DMS53 (cell line): ENCODE measurements at places on chromosomes 2 and 18.

- no peak for DNase-seq
Measured at GRCh38 chr2:6676241-6676640, 189.5 kb downstream of the CMPK2 start.

- DNase-seq = peak; percentile 86
Measured at GRCh38 chr2:170218456-170218855, 40.5 kb downstream of the MYO3B start.

GRCh38 chr2:184611361-184612085 is 13.2 kb downstream of the ZNF804A start:
- DNase-seq = peak; percentile 80

DNA sequence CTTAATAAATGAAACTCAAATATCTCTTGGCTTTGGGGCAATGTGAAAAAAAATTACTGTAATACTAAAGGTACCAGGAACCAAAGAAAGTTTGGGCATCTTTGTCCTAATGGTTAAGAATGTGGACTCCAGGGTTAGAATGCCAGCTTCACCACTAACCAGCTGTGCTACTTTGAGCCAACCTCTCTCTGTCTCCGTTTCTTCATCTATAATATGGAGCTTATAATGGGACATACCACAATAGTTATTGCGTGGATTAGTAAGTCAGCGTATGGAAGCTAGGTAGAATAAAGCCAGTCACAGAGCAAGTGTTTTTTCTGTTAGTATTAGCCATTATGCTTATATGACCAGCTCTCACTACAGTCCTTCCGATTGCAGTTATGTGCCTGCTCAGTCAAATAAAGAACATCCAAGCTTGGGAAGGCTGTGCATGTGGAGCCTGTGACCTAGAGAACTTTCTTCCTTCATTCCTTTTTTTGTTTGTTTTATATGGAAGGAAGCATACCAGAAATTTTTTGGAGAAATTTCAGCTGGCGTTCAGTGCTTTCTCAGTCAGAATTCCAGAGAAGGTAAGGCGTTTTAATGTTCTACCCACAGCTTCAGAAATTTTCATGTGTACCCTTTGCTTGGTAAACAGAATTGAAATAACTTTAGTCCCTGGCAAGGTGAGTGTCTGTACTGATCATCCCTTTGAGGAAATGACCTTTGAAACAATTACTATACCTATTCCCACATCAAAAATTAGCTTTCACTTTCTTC is 114.0 kb upstream of the RND3 start:
- DNase-seq = no peak

DNA sequence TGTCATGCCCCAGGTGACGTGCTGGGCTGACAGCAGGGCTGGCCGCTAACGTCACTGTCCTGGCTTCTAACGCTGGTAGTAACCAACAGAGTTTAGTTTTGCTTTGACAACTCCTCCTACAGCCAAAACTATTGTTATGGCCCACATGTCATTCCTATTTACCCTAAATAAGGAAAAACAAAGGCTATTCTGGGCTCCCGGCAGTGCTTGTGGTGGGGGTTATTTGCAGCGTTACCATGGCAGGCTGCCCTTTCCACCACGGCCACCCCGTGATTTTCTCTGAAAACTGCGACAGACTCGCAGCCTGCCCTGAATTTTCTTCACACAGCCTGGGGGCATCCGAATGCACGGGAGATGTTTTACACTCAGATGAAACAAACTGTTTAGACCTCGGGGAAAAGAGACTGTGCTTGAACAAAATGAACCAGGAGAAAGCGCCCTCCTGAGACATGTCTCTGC is 115.2 kb downstream of the FAM210A start:
- DNase-seq = peak; percentile 26

- no peak for DNase-seq
Measured at GRCh38 chr2:77633601-77634000, 111.4 kb upstream of the LRRTM4 start.

DNA sequence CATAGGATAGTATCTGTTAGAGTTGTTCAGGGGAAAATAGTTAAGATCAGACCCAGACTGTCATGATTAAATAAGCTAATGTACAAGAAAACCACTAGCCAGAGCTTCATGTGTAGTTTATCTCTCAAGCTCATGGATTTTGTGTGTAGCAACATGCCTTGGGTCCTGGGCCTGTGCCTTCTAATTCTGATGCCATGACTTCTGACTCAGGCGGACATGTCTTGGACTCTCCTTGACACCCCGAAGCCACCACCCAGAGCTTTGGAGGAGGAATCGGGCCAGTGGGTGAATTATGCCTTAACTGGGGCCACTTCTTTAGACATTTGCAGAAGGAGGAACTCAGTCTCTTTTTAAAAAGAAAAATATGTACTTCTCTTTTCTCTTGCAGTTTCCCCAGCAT is 68.7 kb downstream of the NPAS2 start:
- no peak for DNase-seq

DNA sequence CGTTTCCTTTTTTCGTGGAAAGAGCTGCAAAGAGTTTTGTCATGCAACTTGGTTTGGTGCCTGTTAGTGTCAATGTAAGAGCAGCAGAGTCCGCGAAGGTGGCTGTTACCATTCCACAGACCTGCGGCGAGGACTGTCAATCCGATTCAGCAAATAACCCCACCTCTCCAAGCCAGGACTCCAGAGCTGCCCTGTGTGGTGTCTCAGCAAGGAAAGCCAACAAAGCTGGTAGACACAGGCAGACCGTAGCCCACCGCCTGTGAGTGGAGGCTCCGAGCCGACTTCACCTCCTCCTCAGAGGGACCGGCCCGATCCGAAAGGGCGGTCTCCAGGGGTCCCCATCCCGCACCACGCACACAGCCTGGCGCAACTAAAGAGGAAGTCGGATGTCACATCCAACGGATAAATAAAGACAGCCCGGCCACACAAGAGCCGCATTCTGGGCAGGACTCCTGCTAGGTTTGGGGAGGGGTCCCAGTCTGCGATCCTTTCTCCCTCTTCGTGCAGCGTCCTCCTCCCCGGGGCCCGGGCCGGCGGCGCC is 819 bp downstream of the ANKRD44 start:
- DNase-seq = peak; percentile 61

- peak; percentile 91 for DNase-seq
Measured at GRCh38 chr2:209424199-209424701, 403 bp downstream of the MAP2 start.

- DNase-seq = no peak
Measured at GRCh38 chr2:174059884-174060244, 94.7 kb upstream of the SP3 start.

DNA sequence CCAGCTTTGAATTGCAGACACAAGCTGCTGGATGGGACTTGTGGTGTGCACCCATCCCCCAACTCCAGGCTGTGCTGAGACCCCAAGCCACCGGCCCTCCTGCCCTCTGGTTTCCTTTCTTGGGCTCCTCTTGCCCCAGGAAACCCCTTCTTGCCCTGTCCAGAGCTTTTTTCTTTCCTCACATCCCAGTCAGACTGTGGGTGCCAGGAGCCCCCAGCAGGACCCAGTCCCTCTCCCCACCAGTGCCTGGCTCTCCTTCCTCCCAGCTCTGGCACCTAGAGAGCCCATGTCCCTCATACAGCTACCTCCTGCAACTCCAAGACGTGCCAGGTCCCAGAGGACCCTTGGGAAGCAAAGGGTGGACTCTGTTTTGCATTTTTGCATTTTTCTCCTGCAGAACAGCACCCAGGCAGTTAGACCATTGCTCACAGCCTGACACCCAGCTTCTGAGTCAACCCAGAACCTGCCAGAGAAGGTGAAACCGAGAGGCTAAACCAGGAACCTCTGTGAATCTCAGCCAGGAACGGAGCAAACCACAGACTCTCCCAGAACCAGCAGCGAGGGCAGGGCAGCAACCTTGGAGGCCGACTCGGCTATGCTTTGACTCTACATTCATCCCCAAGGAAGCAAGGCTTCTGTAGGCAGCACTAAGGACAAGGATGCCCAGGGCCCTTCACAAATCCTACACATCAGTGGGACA is 221.1 kb downstream of the ANAPC1 start:
- no peak for DNase-seq

- peak; percentile 61 for DNase-seq
Measured at GRCh38 chr2:186912979-186913378, 64.0 kb upstream of the ZSWIM2 start.

DNA sequence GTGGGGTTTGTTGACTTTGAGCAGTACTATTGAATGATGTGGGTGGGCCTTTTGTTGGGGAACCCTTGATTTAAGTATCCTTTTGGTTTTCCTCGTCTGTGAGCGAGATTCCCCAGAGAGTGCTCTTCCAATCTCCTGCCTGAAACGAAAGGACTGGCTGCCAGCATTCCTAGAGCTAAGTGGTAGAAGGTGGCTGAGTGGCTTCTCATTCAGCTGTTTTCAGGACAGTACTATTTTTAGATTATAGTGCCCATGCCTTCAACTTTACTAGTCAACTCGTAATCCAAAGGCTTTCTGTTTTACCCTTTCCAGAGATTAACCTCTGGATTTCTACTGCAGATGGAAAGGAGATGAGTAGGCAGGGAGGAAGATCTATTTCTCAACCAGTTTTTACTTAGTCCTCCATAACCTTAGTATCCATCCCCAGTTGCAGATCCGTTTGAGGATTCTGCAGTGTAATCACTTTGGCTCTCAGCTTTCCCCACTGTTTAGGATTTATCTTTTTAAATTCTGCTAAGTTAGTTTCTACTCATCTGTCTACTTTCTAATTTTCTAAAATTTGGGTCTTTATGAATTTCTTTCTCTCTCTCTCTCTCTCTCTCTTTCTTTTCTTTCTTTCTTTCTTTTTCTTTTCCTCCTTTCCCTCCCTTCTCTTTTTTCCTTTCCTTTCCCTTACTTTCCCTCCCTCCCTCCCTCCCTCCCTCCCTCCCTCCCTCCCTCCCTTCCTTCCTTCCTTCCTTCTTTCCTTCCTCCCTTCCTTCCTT is 9.2 kb downstream of the SLC4A1AP start:
- no peak for DNase-seq

DNA sequence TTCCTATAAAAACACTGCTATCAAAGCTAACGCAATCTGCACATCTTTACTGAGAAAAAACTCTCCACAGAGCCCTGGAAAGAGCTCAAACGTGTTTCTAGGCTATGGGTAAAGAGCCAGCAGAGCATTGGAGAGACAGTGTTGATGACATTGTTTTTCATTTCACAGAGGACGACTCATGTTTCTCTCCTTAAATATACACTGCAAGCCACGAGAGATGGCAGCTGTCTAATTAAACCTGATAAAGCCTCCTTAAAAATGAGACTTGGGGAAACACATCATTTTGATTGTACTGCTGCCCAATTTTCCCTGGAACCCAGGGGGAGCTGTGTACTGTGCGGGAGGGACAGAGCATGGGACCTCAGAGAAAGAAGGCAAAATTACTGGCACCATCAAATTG is 294.3 kb upstream of the SETBP1 start:
- DNase-seq = no peak

- DNase-seq = no peak
Measured at GRCh38 chr2:205835251-205835791, 153.0 kb downstream of the NRP2 start.

- DNase-seq = no peak
Measured at GRCh38 chr2:71816815-71817214, 330.8 kb downstream of the CYP26B1 start.

- no peak for DNase-seq
Measured at GRCh38 chr2:70831861-70832260, 3.8 kb downstream of the CD207 start.

- DNase-seq = no peak
Measured at GRCh38 chr2:54635554-54636152, 87.8 kb upstream of the EML6 start.

GRCh38 chr2:170340693-170341068 is 162.7 kb downstream of the MYO3B start:
- DNase-seq = no peak

- no peak for DNase-seq
Measured at GRCh38 chr2:28746429-28747111, 5.1 kb upstream of the PPP1CB start.

GRCh38 chr2:177758591-177759371 is 313.8 kb downstream of the PDE11A start:
- peak; percentile 57 for DNase-seq

- DNase-seq = peak; percentile 39
Measured at GRCh38 chr2:191230174-191230573, 15.0 kb upstream of the MYO1B start.

- peak; percentile 56 for DNase-seq
Measured at GRCh38 chr2:174350018-174350417, 15.3 kb downstream of the SP9 start.

DNA sequence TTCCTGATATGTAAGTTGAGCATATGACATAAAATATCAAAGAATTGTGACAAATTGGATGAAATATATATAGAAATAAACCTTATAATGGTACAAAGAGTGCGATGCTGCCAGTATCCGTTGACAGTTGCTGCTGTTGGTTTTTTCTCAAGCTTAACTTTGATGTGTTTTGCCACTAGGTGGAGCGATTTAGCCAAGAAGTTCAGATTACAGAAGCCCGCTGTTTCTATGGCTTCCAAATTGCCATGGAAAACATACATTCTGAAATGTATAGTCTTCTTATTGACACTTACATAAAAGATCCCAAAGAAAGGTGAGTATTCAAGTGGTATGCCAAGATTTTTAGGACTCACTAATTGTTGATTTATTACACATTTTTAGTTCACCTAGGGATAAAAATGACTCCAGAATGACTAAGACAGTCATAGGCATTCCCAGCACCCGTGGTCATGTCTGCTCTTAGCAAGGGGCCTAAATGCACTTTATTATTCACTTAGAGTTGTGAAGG is 2.1 kb downstream of the RRM2 start:
- DNase-seq = peak; percentile 82

DNA sequence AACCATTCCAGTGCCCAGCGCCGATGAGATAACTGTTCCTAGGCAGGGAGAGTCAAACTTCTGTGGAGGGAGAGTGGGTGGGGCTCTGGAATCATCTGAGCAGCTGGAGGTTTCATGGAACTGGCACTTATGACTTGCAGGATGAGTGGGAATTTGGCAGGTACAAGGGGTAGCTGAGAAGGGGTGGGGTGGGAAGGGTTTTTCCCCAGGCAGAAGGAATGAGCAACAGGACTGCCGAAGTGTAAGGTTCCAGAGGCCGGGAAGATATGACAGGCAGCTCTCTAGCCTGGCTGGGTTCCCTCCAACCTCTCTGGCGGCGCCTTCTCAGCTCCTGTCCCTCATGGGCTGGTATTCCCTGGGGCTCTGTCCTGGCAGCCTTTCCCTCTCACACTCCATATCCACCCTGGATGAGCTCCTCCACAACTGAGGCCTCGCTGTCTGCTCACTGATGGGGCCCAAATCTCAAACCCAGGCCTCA is 2.5 kb upstream of the TET3 start:
- DNase-seq = peak; percentile 36

DNA sequence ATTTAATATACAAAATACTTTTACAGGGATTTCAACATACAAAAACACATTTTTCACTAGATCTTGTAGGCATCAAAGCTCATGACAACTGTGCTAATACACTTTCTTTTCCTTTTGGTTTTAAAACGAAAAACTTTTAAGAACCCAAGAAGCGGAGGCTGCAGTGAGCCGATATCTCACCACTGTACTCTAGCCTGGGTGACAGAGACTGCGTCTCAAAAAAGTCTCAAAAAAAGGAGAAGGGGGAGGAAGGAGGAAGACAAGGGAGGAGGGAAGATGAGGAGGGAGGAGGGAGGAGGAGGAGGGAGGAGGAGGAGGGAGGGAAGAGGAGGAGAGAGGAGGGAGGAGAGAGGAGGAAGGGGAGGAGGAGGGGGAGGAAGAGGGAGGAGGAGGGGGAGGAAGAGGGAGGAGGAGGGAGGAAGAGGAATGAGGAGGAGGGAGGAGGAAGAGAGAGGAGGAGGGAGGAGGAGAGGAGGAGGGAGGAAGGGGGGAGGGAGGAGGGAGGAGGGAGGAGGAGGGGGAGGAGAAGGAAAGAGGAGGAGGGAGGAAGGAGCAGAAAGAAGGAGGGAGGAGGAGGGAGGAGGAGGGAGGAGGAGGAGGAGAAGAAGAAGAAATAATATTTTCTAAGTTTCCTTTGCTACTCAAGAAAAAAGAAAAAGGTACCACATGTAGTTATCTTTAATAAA is 13.8 kb downstream of the ROCK2 start:
- DNase-seq = no peak

GRCh38 chr2:223319601-223320000 is 267.6 kb downstream of the KCNE4 start:
- no peak for DNase-seq
